ENCODE measurements at places on chromosomes 2 and 18.

- DNase-seq, result no peak
Measured at GRCh38 chr2:80778704-80779103, 474.2 kb upstream of the LRRTM1 start.

DNA sequence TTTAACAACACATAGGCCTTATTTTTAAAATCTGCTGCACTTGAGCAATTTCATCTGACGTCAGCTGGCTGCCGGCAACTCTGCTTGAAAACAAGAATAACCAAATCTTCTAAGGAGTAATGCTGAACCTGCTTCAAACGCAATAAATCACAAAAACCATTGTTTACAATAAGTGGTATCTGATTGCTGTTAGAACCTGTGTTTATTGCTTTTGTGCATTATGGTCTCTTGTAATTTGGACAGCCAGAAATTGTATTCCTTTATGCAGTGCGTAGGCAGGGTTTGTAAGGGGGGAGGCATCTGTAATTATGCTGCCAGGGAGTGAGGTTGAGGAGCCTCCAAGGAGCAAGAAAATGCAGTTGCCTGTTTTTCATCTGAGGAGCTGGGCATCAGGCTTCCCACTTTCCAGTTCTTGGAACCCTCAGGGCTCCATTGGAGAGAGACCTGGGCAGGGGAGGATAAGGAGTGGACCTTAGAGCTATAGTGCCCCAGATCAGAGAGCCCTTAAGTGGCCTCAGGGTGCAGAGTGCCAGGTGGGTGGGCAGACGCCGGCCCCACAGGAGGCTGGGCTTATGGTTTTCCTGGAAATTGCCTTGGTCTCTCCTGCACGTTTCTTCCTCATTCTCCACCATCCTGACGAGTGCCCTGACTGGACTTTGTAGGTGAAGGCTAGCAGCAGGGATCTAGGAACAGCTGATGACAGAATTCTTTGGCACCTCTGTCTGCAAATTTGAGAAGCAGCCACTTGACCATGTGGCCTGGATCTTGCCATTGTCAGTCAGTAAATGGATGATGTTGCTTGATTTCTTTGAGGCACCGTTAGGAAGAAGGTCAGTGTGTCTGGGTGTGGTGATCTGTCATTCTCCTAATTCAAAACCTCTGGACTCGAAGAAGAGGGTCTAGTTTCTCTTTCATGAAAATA, 129.2 kb downstream of the KLHL29 start:
- DNase-seq, result no peak

DNA sequence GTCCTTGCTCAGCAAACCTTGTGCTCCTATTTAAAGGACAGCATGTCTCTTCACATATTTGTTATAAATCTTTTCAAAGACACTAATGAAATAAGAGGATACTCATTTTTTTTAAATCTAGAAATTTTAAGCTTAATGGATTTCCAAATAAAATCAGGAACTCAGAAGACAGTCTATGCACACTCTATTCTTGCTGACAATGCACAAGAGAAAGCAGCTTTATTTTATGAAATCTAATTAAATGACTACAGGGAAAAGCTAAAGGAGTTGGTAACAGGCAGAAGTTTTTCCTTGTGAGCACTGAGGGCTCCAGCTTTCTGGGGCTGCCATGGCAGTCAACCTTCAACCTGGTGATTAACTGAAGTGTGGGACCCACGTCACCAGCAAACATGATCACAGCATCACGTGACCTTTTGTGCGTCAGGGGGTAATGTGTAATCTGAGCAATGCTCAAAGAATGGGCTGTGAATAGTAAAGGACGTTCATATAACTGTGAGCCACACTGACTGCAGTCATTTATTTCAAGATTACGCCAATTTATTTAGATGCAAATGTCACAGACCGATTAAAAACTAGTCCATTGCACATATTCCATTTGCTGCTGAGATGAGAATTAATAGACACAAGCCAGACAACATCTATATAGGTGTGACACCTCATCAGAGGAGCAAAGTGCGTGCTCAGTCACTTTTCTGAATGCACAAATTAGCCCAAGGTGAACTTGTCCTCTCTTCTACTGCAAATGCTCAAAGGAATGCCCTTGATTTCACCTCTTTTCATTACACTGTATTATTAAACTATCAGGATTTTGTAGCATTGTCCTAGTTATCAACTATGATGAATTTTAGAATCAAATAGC, 11.6 kb upstream of the DNER start:
- DNase-seq, result no peak

DNA sequence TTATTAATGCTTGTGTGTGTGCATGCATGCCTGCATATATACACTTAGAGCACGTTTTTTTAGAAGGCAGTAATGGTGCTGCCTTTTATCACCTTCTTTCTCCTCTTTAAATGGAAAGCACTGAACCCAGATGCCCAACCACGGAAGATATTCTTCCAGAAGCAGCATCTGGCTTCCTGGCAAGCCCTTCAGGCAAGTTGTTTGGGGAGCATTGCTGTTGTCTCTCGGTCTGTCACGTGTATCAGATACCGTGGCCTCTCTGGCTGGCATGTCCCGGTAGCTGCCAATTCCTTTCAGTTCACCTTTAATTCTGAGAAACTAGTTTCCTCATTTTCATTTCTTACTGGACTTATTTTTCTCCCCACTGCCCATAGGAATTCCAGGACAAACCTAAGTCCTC, 587.8 kb downstream of the ARHGAP15 start:
- no peak for DNase-seq

GRCh38 chr2:197332641-197333040, 22.1 kb upstream of the ANKRD44 start:
- no peak for DNase-seq

GRCh38 chr2:23649303-23649702, 264.3 kb downstream of the KLHL29 start:
- no peak for DNase-seq

GRCh38 chr2:217279140-217279539, 419.3 kb upstream of the TNP1 start:
- DNase-seq, result no peak

- no peak for DNase-seq
Measured at GRCh38 chr2:28579606-28580005, 83.7 kb downstream of the PLB1 start.

DNA sequence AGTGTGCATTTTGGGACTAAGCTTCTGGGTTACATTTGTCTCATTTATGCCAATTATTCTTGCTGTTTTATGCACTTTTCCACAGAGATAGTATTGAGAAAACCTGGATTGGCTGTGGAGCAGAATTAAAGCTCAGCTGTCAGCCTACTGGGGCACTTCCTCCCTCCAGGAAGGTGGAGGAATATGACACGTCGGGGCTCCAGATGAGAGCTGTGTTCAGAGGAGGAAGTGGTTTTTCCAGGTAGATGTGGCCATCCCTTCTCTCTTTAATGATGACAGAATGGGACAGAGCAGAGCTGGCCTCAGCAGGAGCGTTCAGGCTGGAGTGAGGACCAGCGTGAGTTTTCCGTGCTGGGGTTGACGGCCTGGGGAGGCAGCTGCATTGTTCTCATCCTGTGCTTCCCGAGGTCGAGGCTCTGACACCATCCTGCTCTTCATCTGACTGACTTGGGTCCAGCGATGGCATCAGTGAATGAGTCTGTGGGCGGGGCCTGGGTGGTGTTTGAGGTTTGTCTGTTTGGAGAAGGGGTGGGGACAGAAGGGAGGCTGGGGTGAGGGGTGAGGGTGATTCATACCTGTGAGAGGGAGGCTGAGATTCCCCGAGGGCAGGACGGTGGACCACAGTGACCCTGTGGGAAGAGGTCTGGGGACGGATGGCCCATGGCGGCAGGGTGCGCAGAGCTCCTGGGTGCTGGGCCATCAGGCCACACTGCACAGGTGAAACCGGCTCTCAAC, 207.0 kb downstream of the LDLRAD4 start:
- no peak for DNase-seq

- DNase-seq, result no peak
Measured at GRCh38 chr2:211748339-211748738, 790.3 kb downstream of the ERBB4 start.

- DNase-seq, result no peak
Measured at GRCh38 chr2:64942693-64943092, 46.5 kb upstream of the SLC1A4 start.

DNA sequence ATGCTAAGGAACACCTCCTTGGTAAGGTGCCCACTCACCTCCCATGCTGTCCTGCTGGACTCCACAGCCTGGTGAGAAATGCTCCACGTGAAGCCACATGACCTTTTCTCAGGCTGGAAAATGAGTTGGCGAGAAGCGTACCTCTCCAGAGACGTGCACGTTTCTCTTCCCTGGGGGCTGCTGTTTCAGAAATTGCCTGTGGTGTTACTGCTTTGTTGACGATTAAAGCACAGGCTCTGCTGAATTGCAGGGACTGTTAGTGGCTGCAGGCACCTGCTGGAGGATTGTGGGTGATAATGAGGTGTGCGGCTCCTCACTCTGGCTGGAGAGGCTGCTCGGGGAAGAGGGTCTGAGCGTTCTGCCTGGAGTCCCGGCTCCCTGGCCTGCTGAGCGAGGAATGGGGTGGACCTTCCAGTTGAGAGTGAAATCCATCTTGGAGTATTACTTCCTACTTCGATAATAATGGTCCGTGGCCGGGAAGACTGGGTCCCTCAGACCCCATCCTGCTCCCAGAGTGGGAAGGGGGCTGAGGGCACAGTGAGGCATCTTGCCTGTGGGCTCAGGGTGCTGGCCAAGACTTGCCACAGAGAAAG, 199.3 kb upstream of the HDAC4 start:
- no peak for DNase-seq

- no peak for DNase-seq
Measured at GRCh38 chr2:19140463-19141208, 217.8 kb downstream of the OSR1 start.

DNA sequence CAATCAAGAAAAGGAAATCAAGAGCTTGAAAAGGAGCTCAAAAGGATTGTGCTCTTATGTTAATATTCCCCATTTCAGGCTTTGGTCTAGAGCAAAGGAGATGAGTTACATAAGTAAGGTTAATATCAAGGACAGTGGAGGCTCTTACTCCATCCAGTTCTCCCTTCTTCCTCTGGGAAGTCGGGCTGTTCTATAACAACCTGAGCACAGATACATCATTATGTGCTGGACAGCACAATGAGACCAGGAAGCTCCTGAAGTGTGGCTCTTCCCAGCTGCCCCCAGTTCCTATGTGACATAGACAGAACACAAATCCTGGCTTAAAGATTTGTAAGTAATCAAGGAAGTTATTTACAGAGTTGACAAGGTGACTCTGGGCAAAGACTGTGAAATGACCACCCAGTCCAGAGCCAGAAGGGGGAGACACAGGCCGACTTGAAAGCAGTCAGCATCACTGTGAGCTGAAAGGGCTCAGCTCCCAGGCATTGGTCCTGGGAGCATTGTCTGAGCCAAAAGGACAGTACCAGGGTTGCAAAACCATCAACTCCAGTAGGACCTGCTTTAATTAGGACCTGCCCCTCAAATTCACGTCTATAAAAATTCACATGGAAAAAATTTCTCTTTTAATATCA, 917.6 kb upstream of the ACVR2A start:
- DNase-seq, result no peak

GRCh38 chr2:207085110-207085509, 80.6 kb downstream of the KLF7 start:
- DNase-seq, result no peak

DNA sequence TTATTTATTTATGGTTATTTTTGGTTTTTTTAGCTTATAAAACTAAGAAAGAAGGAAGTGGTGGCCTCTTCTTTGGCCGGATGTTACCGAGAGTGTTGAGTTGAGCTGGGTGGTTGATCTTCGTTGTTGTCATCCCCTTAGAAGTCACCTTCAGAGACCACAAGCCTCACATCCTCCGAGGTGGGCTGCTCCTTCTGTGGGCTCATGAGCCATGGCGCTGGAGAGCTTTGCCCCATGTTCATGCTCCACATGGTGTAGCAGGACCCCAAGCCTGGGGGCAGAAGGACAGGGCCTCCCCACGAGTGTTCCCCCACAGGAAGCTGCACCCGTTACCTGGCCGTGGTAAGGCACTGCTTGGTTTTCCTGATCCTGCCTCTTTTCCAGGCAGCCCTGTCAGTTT, 23.4 kb downstream of the SNTG2 start:
- no peak for DNase-seq

GRCh38 chr18:5627776-5628511, 84.1 kb upstream of the EPB41L3 start:
- DNase-seq, result no peak

DNA sequence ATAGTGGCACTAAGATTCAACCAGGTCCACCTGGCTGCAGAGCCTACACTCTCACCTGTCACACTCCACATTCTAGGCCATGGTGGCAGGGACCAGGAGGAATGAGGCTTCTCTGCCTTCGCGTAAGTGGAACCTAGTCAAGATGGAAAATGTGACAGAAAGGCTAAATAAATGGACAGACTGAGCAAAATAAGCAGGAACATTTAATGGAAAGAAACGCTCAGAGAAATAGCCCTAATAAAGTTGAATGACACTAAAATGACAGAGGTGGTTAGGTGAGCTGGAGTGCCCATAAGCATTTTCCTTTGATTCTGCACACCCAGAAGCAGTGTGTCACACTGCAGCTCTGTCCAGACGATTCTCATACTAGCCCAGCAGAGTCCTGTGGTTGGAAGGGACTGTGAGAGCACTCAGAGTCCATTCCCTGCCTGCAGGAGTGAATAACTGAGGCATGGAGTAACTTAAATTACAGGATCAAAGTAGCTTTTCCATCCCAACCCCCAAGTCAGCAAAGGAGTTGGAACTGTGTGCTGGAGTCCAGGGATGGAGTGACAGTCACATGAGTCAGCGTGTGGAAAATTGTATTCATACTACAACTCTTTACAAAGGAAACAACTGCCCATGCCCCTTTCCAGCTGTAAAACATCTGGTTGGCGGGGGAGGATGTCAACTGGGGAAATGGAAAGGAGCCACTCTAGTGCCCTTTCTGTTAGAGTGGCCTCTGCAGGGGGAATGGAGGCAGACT, 105.4 kb upstream of the LGALSL start:
- no peak for DNase-seq

DNA sequence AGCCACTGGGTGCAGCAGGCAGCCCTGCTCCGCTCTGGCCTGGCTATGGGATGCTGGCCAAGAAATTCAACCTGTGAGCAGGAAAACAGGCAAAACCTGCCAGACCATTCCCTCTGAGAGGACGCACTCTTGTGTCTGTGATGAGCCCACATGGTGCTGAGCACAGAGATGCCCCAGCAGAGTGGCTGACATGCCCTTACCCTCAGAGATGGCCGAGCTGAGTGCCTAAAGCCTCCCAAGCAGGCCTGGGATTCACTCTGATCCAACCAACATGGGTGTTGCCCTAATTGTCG, 34.3 kb upstream of the TAF1B start:
- no peak for DNase-seq

DNA sequence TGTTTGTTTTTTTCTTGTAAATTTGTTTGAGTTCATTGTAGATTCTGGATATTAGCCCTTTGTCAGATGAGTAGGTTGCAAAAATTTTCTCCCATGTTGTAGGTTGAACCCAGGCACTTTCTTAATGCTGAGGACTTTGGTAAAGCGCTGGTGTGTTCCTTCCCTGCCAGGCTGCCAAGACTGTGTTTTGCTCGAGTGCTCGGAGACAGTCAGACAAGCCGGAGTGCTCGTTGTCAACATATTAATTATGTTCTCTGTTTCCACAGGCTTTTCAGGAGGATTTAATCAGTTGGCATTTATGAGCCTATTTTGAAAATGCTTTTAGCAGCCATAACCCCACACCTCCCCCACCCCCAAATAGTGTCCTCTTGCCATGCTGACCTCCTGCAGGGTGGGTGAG, 6.4 kb downstream of the MTCL1 start:
- DNase-seq, result no peak

- DNase-seq, result no peak
Measured at GRCh38 chr2:149156971-149157740, 118.7 kb downstream of the LYPD6B start.

GRCh38 chr2:102410952-102411351, 12.0 kb upstream of the IL18RAP start:
- DNase-seq, result no peak

- no peak for DNase-seq
Measured at GRCh38 chr2:171566753-171567152, 44.5 kb downstream of the CYBRD1 start.

- no peak for DNase-seq
Measured at GRCh38 chr2:55419233-55419678, 400 bp downstream of the CCDC88A start.

Measured in KG1 (cell line).